GM12891 (cell line): ENCODE measurements at places on chromosomes 12 and 14.

- DNase-seq = no peak
Observed at GRCh38 chr14:68669111-68669511, 123.8 kb downstream of the ZFP36L1 start.

DNA sequence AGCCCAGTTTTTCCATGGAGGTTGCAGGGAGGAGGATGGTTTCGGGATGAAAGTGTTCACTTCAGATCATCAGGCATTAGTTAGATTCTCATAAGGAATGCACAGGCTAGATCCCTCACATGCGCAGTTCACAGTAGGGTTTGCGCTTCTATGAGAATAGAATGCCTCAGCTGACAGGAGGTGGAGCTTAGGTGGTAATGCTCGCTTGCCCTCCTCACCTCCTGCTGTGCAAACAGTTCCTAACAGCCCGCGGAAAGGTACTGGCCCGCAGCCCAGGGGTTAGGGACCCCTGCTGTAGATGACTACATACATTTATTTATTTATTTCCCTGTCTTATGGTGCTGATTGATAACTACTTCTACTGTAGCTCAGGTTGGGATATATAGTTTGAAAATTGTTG is 93.2 kb downstream of the FBXO33 start:
- DNase-seq = no peak

DNA sequence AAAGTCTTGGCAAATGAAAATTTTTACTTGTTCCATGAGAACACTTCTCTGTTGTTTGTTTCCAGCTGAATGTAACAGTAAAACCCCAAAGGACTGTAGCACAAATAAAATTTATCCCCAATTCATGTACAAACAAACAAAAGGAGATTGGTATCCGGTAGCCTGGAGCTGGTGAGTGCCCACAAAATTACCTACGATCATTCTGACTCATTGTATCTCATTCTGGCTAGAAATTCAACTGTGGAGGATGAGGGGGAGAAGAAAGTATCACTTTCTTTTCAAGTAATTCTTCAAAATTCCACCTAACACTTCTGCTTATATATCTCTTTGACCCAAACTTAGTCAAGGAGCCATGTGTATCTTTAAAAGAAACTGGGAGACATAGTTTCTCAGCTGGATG is 268.5 kb downstream of the ALG10B start:
- DNase-seq = no peak

DNA sequence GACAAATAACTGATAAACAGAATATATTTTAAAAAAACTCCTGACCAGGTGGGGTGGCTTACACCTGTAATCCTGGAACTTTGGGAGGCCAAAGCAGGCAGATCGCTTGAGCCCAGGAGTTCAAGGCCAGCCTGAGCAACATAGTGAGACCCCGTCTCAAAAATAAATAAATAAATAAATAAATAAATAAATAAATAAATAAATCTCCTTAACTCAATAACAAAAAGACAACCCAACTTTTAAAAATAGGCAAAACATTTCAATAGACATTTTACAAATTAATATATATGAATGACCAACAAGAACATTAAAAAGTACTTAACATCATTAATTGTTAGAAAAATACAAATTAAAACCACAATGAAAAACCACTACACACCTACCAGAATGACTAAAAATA is 56.2 kb upstream of the CAPRIN2 start:
- no peak for DNase-seq

DNA sequence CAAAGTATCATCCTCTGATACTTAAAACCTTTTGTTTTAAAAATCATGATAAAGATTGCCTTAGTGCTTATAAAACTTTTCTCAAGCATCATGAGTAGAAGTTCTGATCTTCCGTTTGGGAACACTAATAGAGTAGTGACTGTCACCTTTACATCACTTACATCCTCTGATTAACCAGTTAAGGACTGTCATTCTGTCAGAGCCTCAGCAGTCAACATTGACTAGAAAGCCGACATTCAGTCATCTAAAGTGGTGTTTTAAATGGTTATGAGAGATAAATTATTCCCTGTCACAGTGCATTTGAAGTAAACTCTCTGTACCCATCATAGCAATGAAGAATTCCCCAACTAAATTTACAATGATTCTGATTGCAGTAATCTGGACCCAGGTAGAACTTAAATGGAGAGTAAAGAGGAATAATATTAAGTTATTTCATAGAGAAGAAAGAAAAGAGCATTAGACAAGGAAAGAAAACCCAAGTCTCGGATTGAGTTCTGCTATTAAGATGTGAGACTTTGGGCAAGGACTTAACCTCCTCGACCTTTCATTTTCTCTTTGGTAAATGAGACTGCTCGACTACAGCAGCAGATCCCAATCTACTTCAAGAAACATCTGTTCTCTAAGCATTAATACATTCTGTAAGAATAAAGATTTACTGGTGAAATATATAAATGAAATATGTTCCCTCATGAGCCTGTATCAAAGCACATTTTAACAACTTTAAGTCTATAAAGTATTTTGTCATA is 563.9 kb upstream of the LMO3 start:
- no peak for DNase-seq

- no peak for DNase-seq
Observed at GRCh38 chr12:88298761-88299242, 156.7 kb downstream of the TMTC3 start.

GRCh38 chr12:45214749-45215418 is 1.0 kb upstream of the ANO6 start:
- no peak for DNase-seq

- DNase-seq = no peak
Observed at GRCh38 chr12:120229071-120229486, 28.2 kb upstream of the RPLP0 start.

DNA sequence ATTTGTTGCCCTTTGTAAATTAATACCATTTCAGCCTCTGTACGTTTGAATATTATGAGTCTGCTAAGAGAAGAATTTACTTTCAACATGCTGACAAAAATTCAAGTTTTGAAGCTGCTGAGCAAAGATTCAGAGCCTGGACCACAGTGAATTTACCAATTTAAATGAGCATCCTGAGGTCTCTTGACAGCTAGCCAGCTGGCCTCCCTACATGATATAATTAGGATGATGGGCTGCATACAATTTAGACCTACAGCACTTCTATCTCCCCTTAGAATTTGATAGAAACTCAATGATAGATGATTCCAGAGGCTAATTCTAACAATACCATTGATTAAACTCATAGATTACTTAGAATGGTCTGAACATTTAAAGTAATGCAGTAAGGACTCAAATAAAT is 10.0 kb upstream of the EEA1 start:
- DNase-seq = no peak

DNA sequence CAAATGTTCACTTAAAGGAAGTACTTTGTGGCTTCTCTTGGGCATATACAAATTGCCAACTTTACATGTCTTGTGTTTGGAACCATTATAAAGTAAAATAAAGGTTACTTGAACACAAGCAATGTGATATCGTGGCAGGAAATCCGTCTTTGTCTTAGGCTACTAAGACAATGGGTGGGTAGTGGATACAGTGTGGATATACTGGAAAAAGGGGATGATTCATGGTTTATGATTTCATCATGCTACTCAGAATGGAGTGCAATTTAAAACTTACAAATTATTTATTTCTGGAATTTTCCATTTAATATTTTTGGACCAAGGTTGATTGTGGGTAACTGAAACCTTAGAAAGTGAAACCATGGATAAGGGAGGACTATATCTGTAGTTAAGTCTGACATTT is 48.4 kb downstream of the MYRFL start:
- DNase-seq = no peak

DNA sequence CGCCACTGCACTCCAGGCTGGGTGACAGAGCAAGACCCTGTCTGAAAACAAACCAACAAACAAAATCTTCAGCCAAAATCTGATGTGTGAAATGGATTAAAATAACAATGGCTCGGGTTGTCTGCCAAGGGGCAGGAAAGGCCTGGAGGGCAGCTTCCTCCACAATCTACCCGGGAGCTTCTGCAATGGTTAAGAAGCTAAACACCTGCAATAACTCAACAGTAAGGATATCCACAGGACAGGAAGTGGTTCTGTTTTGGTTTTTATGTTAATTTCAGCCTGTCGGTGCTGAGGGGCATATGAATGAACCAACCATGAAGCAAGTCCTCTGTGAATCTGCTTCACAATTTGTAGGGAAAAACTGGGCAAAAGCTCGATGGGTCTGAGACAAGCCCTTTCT is 34.4 kb downstream of the RAD52 start:
- no peak for DNase-seq

DNA sequence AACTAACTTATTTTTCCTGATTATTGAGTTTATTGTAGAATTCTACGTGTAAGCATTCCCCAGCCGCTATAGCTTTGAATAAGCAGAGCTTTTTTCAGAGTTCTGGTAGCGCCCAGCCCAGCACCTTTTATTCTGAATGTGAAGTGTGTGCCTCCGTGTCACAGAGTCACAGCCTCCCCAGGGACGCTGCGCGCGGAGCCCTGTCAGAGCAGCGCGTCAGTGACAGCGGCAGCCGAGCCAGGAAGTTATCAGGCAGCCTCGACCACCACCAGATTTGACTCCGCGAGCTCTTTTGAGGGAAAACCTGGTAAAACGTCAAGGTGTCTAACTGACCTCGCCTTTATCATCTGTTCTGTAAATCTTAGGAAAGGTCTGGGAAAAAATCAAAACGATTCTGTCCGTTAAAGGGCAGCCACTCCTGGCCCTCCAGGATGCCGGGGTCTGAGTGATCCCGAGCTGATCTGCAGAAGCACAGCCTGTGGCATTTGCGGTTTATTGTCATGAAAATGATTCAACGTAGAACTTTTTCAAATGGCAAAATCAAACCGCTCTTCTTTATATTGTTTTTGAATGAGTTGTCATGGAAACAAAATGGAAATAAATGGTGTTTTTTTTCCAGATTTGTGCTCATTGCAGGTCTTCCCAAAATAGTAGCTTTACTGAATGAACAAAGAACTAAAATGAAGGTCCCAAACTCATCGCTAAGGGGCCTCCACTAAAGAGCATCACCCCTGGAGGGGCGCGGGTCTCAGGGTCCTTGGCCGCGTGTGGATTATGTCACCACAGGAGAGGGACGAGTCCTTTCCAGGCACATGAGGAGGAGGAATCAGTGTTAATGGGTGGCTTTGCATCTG is 43.1 kb upstream of the MMP17 start:
- DNase-seq = no peak

DNA sequence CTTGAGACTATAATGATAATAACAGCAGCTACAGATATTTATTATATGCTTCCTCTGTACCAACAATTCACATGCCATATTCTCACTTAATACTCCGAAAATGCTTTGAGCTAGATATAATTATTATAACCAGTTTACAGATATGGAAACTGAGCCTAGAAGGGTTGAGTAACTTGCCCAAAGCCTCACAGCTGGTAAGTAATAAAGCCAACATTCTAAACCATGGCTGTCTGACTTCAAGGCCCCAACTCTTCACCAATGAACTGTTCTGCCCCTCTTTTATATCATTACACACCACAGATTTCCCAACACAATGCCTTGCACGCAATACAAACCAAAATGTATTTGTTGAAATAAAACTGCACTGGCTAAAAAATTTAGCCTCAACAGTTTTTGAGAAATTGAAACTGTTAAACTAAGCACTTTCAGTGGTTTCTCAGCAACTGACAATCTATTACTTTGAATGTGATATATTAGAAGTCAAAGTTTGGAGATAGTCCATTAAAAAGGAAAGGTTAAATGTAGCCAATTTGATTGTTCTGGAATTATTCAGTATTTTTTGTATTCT is 222.5 kb upstream of the ARHGAP5 start:
- no peak for DNase-seq
